ENCODE measurements at places on chromosomes 2 and 18.
A peak's percentile ranks its signal among the peaks of the same experiment; 100 is the strongest.

GRCh38 chr18:58180172-58180571 is 136.1 kb downstream of the NEDD4L start:
- no peak for DNase-seq

GRCh38 chr18:44899832-44900231 is 219.1 kb downstream of the SETBP1 start:
- DNase-seq: no peak

- peak; percentile 11 for DNase-seq
Observed at GRCh38 chr18:62187543-62188510, 772 bp downstream of the RELCH start.

- DNase-seq: no peak
Observed at GRCh38 chr2:23901966-23902846, 24.7 kb downstream of the ATAD2B start.

- DNase-seq: no peak
Observed at GRCh38 chr2:37301408-37301807, 23.2 kb downstream of the PRKD3 start.

GRCh38 chr2:169468841-169469240 is 10.5 kb upstream of the BBS5 start:
- DNase-seq: no peak

DNA sequence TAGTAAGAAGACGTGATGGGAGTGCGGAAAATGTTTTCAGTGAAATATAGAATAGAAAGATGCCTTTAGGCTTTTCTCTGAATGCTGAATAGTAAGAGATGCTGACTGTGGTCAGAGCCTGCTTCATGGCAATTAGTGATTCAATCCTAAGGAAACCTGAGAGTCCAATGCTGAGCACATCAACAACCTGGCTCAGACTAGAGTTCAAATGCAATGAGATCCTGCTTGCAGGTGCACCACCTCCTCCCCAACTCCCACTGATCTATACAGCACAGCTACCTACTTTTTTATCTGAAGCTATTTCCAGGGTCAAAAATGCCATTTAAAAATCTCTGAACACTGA is 65.4 kb downstream of the AAK1 start:
- DNase-seq: no peak

DNA sequence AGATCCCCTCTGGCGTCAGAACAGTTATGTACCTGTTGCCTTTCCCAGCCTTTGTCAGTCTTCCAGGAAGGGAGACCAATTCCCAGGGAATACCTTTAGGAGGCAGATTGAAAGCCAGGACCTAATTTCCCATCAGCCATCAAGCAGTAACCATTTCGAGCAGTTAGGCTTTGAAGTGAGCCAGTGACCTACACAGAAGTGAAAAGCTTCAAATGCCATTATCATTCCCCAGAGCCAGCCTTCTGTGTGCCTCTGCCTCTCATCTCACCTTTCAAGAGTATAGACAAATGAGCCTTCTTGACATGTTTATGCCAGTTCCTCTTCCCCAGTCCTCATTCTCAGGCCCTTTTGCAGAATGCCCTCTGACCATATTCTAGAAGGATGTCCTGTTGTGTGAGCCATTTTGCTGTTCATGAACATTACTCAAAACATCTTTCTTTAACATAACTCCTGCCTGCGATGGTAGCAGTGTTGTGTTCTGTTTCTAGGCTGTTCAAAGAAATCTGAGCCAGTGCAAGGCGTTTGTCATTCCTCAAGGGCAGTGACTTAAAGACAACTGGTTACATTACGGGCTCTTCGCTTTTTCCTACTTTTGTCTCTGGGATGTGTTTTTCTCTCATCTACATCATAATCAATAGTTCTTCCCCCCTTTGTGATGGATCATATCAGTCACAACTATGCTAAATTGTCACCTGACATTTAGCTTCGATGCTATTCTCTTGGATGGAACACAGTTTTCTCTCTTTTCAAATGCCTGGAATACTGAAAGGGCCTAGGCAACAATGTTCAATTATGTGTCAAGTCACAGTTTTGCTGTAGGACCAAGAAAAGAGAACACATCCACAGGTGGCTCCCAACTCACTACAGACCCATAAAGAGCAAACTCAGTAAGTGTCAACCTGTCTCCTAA is 138.6 kb downstream of the ALK start:
- no peak for DNase-seq

DNA sequence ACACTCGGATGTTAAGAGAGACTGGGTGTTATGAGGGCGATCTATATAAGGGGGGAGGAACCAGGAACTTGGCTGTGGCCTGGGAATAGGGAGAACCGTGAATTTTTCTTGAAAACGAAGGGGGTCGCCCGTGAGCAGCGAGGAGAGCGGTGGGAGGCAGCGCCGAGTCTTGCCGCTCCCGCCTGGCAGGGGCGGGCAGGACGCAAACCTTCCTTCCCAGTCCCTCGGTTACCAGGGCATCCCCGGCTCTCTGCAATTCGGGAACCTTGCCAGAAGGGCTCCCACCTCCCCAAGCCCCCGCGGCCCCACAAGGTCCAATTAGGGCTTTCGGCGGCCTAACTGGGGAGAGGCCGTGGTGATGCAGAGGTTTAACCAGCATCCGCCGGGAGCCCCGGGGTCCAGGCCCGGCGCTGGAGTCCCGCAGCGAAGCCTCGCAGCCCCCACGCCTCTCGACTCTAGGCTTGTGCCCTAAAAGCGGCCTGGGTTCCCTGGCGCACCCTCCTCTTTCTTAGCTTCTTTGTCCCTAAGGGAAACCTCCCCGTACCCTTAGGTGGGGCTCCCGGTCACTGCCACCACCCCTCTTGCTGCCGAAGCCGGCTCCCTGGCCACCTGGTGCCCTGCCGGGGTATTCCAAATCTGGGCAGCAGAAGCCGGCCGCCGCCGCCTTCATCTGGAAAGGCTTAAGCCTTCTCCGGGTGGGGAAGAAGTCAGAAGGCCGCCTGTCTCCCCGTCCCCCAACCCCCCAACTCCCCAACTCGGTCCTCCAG is 680 bp upstream of the FHOD3 start:
- DNase-seq: no peak

DNA sequence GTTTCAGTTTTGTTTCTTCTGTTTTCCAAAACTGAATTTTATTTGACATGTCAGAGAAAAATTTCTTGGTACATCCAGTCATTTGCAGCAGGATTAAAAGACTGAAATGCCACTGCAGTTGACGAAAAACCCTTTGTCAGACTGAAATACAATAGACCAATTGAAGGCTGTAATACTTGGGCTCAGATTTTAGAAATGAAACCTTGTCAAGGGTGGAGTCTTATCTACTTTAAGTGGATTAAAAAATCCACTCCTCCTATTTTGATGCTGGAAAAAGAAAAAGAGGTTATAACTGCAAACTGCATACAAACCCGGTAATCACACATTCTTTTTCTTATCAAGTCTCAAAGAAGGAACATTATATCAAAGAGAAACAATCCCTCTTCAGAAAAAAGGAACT is 80.2 kb upstream of the NEUROD1 start:
- no peak for DNase-seq

GRCh38 chr2:45379399-45380087 is 231.5 kb downstream of the SRBD1 start:
- DNase-seq: no peak

DNA sequence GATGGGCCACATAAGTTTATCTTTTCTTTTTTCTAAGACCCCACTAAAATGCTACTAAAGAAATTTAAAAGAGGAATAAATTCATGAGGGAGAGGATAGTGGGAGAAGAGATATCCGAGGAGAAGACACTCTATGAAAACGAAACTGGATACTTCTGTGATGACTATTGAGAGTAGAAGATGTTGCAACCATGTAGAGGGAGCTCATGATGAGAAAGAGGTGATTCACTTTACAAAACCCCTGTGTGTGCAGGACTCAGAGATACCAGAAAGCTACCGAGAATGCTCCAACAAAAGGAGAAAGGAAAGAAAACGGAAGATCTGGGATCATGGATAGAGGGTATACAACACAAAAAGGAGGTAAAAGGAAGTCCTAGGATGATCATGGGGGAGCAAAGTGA is 34.9 kb downstream of the SLC38A11 start:
- no peak for DNase-seq

DNA sequence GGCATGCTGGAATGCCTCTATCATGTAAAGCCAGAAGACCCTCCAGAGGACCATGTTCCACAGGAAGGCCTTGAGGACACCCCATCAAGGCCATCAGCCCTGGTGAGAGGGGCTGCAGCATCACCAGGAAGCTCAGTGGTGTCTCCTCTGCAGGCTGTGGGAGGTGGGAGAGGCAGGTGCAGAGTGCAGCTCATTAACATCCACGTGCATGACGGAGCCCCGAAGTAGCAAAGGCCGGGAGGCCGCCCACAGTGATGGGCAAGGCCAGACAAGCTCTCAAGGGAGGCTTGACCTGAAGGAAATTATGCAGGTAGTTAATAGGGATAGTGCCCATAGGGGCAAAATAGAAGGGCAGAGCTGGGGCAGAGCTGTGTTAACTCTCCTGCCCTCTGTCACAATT is 30.3 kb upstream of the SMCHD1 start:
- no peak for DNase-seq

DNA sequence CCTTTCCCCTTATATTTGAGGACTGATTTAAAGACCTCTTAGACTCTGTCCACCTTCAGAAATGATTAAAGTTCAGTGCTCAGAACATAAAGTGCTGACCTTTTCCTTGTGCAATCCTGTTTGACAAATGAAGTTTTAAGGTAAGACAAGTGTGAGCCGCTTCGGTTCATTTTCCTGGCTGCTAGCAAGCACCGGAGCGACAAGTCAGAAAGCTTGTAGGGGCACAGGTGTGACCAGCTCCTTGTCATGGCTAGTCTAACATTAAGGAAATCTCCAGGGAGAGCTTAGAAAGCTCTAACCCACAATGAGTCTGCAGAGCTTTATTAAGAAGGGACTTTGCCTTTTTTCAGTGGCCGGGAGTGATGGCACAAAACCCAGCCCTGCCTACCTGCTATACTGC is 2.3 kb upstream of the NCKAP5 start:
- DNase-seq: no peak

Data from activated CD4-positive, alpha-beta T cell treated with anti-CD3 and anti-CD28 coated beads, Interleukin-2, amount 50 U/mL, for 4 hours (primary cell).